IMR-90 (cell line): ENCODE measurements at places on chromosomes 4 and X. TPM values are rescaled to one million over a fixed set of nuclear protein-coding genes. Genes with fewer than 3 reads are reported as not detected.

The VCX gene
- not detected in 2 replicates for total RNA-seq

The RTL5 gene
- 0.56 and 0.90 TPM in 2 replicates for total RNA-seq

The MAGEC3 gene
- not detected in 2 replicates for total RNA-seq

The NEIL3 gene
- 7.9 and 10.3 TPM in 2 replicates for total RNA-seq

The CLIC2 gene
- under 0.01 and 0.18 TPM in 2 replicates for total RNA-seq

The TMEM255A gene
- not detected in 2 replicates for total RNA-seq

The PABPC5 gene
- total RNA-seq, result 0.90 and 1.7 TPM in 2 replicates

The TMPRSS11B gene
- total RNA-seq, result not detected in 2 replicates

The SUPT20HL2 gene
- total RNA-seq, result not detected in 2 replicates

The PARM1 gene
- total RNA-seq, result under 0.01 and 0.18 TPM in 2 replicates

The UCP1 gene
- not detected in 2 replicates for total RNA-seq

The MAB21L2 gene
- 11.7 and 12.0 TPM in 2 replicates for total RNA-seq

The ETDB gene
- not detected in 2 replicates for total RNA-seq

The CCKAR gene
- not detected in 2 replicates for total RNA-seq
